ENCODE measurements at places on chromosomes 1 and 21. TPM values are rescaled to one million over a fixed set of nuclear protein-coding genes. Genes with fewer than 3 reads are reported as not detected.

Gene CYP4B1
- not detected for polyA plus RNA-seq

Gene RPS27
- polyA plus RNA-seq = 17,883 TPM

Gene POU3F1
- 0.28 TPM for polyA plus RNA-seq

Gene DISP3
- polyA plus RNA-seq = 0.12 TPM

Gene TRMT1L
- polyA plus RNA-seq = 20.2 TPM

Gene NCAM2
- not detected for polyA plus RNA-seq

Gene TSPEAR
- polyA plus RNA-seq = not detected

Gene CYP4A22
- polyA plus RNA-seq = not detected

Gene RBM8A
- 154 TPM for polyA plus RNA-seq

Gene DNM3
- 1.6 TPM for polyA plus RNA-seq

Gene STIL
- polyA plus RNA-seq = 0.92 TPM

Gene PDE9A
- 3.5 TPM for polyA plus RNA-seq

Gene PTGER3
- polyA plus RNA-seq = not detected

Gene RORC
- polyA plus RNA-seq = 13.7 TPM

Data from CD4-positive, CD25-positive, alpha-beta regulatory T cell (primary cell).